ENCODE measurements at places on chromosomes 4 and X. TPM values are rescaled to one million over a fixed set of nuclear protein-coding genes. Genes with fewer than 3 reads are reported as not detected.
A peak's percentile ranks its signal among the peaks of the same experiment; 100 is the strongest.

Gene KLHL34
- total RNA-seq, result 0.08 TPM

Gene CCDC110
- 0.20 TPM for total RNA-seq

Gene CDKL2
- total RNA-seq, result 0.56 TPM

Gene CFAP299
- total RNA-seq, result not detected

Gene SOX3
- not detected for total RNA-seq

Gene NPY2R
- not detected for total RNA-seq

- peak; percentile 68 for ATAC-seq
Measured at GRCh38 chr4:153326513-153326912, 18.0 kb upstream of the MND1 start.

DNA sequence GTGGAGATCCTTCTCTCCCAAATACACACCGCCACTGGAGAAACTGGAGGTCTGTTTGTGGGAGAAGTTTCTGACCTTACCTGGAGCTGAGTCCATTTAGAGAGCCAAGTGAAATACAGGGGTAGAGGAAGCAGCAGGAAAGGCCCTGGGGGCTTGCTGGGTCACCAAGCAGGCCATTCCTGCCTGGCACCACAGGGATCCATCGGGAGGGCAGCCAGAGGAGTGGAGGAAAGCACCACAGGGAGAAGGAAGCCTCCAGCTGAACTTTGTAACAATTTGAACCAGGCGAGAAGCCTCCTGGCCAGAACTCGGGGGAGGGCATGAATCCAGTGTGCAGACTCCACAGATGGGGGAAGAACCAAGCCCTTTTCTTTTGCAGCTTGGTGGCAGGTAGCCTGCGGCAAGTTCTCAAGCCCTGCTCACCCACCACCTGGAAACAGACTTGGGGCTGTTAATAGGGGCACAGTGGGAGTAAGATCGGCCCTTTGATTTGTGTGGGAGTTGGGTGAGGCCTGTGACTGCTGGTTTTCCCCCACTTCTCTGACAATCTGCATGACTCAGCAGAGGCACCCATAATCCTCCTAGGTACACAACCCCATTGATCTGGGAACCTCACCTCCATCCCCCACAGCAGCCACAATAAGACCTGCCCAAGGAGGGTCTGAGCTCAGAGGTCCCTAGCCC lies 94.6 kb downstream of the IRS4 start:
- no peak for ATAC-seq

DNA sequence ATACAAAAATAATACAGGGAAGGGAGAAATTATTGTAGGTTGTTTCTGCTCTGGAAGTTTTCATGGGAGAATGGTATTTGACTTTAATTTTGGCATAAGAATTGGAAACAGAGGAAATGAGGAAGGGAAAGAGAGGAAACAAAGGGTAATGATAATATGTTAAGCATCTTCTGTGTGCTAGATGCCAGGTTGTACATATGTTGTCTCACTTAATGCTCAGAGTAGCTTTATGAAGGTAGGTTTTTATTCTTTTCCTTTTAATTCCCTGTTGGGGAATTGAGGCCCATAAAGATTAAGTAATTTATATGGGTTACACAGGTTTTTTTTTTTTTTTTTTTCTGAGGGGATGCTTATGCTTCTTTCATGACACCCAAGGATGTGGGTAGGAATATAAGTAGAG lies 19.2 kb downstream of the BLTP1 start:
- no peak for ATAC-seq

- ATAC-seq, result no peak
Measured at GRCh38 chr4:73152893-73153292, 83.4 kb upstream of the COX18 start.

DNA sequence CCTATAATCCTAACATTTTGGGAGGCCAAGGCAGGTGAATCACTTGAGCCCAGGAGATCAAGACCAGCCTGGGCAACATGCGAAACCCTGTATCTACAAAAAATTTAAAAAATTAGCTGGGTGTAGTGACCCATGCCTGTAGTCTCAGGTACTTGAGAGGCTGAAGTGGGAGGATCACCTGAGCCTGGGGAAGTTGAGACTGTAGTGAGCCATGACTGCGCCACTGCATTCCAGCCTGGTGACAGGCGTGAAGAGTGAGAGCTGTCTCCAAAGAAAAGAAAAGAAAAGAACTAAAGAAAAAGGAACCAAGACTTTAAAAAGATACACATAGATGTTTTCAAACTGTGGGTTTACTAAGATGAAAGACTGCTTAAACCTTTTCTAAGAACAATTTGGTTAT lies 129.0 kb downstream of the SPCS3 start:
- ATAC-seq, result no peak

- ATAC-seq, result no peak
Measured at GRCh38 chr4:183030309-183030708, 68.7 kb upstream of the WWC2 start.
